ENCODE measurements at places on chromosomes 3 and 15. TPM values are rescaled to one million over a fixed set of nuclear protein-coding genes. Genes with fewer than 3 reads are reported as not detected.

GRCh38 chr3:158950178-158950901 is 148.5 kb downstream of the MFSD1 start:
- DNase-seq: no peak

The SLC6A11 gene
- 0.06 TPM for polyA plus RNA-seq

DNA sequence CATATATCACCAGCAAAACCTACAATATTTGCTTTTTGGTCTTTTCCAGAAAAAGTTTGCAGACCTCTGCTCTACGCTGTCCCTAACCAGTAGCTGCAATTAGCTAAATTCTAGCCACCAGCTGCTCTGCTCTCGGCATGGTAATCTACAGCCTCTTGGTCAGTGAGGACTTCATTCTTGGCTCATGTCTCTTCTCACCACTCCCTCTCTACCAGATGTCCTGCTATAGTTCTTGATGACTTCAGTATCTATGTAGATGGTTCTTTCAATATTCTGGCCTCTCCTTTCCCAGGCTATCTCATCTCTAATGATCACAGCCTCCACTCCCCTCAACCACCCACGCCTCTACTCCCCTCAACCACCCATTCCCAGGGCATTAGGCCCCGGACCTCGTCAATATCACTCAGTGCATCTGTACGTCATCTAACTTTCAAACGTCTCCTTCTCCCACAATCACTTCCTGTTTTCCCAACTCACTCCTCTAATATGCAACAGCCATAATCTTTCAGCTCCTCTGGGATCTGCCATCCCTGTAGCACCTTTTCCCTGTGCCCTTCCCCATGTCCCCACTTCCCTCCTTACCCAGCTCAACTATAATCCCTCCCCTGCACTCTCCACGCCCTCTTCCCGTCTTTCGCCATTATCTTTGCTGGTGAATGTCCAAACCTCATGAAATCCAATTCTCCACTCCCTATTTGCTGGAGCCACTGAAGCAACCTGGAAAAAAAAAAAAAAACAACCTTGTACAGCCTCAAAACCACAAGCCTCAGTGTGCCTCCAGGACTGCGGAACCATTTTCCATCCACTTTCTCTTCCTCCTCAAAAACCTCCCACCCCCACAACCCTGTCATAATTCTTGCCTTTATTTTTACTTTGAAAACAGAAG is 429.4 kb upstream of the PROK2 start:
- no peak for DNase-seq

DNA sequence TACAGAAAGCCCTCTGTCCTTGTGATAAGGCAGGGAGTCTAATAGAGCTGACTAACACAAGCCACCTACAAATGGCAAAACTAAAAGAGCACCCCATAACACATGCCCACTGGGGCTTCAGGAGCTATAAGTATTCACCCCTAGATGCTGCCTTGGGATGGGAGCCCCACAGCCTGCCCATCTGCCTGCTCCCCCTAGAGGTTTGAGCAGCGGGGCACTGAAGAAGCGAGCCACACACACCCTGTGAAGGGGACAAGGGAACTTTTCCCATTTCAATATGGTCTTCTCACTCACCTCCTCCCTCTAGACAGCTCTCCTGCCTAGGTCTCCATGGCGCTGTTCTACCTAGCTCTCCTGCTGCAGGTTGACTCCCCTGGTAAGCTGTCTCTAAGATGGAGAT is 261.0 kb downstream of the SHQ1 start:
- no peak for DNase-seq

- DNase-seq: no peak
Observed at GRCh38 chr3:6679510-6679909, 181.4 kb upstream of the GRM7 start.

The XCR1 gene
- polyA plus RNA-seq: 0.23 TPM

GRCh38 chr3:117820658-117821299 is 1111.2 kb downstream of the TUSC7 start:
- no peak for DNase-seq

The PPP1R14D gene
- not detected for polyA plus RNA-seq

The SEMA3F gene
- 67.3 TPM for polyA plus RNA-seq

GRCh38 chr15:38163658-38164057 is 89.0 kb upstream of the SPRED1 start:
- no peak for DNase-seq

DNA sequence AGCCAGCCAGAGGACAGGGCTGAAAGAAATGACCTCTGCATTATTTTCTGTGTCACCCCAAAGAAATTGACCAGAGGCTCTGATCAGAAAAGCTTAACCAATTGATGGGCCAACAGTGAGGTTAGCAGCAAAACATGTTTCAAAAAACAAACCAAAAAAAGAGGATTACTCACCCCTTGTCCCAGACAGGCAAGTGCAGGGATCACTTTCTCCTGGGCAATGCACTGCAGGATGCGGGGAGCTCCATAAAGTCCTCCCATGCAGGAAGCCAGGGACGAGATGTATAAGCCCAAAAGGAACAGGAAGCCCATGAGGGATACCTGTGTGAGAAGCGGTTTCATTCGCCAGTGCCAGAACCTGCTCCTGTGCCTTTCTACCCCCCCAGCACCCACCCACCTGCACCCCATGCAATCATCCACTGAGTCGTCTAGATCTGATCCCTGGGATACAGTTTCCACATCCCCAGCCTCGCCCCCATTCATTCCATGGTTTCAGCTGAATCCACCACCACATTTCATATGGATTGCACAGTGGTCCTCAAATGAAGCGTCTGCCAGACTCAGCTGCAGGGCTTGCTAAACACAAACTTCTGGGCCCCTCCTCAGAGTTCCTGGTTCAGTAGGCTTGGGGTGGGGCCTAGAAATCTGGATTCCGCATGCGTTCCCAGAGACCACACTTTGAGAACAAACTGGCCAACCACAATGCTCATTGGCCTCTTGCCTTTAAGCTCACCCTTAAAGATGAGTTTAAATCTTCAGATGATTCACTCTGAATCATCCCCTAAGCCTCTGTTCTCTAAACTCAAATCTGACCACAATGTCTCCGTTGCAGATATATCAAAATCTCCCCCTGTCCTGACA is 54.4 kb upstream of the HEG1 start:
- no peak for DNase-seq

All from left renal pelvis (tissue), 4 donors.